ENCODE measurements at places on chromosomes 4 and X.
A peak's percentile ranks its signal among the peaks of the same experiment; 100 is the strongest.

DNA sequence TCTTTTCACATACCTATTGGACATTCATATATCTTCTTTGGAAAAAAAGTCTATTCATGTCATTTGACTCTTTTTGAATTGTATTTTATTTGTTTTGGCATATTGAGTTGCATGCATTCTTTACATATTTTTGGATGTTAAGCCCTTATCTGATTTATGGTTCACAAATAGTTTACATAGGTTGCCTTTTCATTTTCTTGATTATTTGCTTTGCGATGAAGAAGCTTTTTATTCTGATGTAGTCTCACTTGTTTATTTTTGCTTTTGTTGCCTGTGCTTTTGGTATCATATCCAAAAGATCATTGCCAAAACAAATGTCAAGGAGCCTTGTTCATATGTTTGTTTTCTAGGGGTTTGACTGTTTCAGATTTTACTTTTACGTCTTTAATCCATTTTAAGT is 43.9 kb downstream of the SPOCK3 start:
- no peak for DNase-seq

DNA sequence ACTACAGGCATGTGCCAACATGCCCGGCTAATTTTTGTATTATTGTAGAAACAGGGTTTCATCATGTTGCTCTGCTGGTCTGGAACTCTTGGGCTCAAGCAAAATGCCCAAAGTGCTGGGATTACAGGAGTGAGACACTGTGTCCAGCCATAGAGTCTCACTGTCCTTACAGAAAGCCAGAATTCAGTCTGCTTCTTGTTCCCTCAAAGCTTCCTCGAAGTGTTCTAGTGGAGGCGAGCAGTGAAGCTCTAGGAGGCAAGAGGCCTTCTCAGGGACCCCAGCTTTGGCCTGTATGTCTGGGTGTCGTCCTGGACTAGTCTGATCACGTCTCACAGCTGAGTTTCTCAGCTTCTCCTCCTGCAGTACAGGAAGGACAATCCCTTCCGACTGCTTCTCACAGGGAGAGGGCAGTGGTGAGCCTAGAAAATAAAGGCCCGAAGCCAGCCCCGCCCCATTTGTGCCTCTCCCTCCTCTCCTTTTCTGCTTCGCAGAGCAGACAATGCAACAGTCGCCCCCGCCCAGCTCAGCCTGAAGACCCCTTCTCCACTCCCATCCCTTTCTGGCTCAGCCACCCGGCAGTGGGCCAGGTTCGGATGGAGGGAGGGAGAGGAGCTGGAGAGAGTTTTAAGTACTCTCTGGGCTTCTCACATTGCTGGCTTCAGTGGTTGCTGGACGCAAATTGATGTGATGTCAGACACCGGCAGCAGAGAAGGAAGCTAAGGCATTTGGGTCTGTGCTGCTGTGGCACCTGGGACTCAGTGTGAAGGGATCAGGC is 11.1 kb upstream of the FAM3A start:
- peak; percentile 65 for DNase-seq

DNA sequence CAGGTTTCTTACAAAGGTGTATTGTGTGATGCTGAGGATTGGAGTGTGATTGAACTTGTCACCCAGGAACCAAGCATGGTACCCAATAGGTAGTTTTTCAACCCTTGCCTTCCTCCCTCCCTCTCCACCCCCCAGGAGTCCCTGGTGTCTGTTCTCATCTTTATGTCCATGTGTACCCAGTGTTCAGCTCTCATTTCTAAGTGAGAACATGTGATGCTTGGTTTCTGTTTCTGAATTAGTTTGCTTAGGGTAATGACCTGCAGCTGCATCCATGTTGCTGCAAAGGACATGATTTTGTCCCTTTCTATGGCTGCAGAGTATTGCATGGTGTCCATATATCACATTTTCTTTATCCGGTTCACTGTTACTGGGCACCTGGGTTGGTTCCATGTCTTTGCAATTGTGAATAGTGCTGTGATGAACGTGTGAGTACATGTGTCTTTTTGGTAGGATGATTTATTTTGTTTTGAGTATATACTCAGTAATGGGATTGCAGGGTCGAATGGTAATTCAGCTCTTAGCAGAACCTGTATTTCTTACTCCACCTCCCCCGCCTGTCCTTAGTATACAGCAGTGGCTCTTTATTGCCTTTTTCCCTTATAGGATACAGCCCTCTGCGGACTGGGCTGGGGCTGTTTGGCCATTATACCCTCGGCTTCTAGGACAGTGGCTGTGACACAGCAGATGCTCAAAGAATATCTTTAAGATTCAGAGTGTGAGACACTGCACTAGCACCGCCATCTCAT is 145.4 kb downstream of the PTTG2 start:
- no peak for DNase-seq

- DNase-seq: no peak
These were observed 53.2 kb upstream of the CCDC149 start for GRCh38 chr4:24966076-24966475.

DNA sequence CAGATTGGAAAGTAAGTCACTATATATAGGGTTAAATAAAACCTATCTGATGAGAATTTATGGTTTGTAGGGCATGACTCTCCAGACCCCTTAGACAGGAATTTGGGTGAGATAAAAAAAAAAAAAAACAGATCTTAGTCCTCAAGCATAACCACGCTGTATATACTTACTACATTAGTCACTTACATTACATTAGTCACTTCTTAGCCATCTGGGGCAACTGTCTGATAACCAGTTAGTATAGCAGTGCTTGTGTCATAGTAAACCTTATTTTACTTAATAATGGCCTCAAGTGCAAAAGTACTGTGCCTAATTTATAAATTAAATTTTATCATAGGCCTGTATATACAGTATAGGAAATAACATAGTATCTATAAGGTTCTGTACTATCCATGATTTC is 60.2 kb upstream of the RPS6KA6 start:
- DNase-seq: no peak

DNA sequence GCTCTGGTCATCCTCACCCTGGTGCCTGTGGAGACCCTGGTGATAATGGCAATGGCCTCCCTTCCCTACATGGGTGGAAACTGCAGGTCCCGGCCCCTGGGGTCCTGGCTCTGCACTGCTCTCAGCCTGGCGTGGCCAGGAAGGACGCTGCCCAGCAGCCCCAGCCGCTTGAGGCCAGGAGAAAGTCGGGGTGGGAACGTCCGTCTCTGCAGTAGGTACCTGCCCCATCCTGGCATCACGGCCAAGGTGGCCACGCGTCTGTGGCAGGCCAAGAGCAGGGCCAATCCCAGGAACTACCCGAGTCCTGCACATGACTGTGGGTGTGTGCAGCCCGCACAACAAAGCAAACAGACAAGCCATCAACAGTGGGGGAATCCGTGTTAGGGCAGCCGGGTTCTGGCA is 33.8 kb downstream of the FGFRL1 start:
- no peak for DNase-seq

GRCh38 chr4:151983854-151984253 is 223.0 kb upstream of the GATB start:
- DNase-seq: no peak

DNA sequence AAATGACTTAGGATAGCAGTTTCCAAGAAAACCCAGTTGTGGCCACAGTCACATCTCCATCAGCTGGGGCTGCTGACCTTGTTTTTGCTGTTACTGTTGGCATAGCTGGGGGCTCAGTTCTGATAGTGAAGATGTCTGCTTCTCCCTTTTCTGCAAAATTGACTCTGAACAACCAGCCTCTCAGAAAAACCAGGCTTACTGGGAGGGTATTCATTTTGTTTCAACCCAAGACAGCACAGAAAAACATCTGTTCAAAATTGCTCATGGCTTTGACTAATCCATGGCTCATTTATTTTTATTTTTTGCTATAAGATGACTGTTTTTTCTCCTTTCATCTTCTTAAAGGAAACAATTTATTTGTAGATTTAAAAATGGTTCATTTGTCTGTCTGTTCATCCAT is 53.1 kb downstream of the RASL11B start:
- DNase-seq: no peak

GRCh38 chrX:153226344-153227185 is 47.5 kb downstream of the MAGEA1 start:
- DNase-seq: no peak

DNA sequence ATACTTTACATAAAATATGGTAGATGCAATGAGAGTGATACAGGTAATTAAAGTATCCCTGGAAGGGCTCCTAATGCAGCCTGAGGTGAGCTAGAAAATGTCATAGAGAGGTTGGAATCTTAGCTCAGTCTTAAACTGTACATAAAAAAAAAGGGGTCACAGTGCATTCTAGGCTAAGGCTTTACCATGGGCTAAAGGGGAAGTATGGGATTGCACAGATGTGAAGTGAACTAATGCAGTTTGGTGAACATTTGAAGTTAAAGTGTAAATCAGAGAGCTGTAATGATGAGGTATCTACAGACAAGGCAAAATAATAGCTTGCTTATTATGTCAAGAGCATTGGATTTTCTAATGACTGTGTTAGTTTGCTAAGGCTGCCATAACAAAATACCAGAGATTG is 405.9 kb downstream of the ADGRL3 start:
- no peak for DNase-seq

GRCh38 chrX:106378616-106379015 is 210.5 kb downstream of the PWWP3B start:
- no peak for DNase-seq

GRCh38 chr4:67603310-67604028 is 44.9 kb downstream of the STAP1 start:
- DNase-seq: no peak

GRCh38 chr4:28225689-28226353 is 1365.2 kb downstream of the STIM2 start:
- no peak for DNase-seq

Data from activated naive CD4-positive, alpha-beta T cell treated with anti-CD3 and anti-CD28 coated beads, Interleukin-2, amount 50 U/mL, for 16 hours (primary cell).